Activated CD4-positive, CD25-positive, alpha-beta regulatory T cell (primary cell): ENCODE measurements at places on chromosomes 3 and 15.

DNA sequence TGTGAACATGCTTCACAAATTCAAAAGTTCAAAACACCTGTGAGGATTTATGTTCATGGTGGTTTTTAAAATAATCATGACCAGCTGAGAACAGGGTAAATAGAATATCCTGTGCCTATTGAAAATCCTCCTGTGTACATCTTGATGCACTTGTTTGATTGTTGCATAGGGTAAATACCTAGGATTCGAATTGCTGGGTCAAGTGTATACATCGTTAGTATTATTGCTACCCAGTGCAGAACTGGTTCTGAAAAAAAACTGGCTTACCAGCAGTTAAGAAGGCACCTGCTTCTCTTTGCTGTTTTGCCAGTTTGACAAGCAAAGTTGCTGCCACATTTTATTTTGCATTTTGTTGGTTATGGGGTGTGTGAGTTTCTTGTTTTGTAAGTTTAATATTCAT lies 272.6 kb downstream of the CLSTN2 start:
- no peak for DNase-seq

GRCh38 chr3:125141596-125142419 lies 70.7 kb downstream of the SLC12A8 start:
- DNase-seq = peak; percentile 26

- DNase-seq = no peak
Measured at GRCh38 chr3:87435926-87436620, 159.7 kb upstream of the POU1F1 start.

- no peak for DNase-seq
Measured at GRCh38 chr3:175432376-175433025, 573.4 kb downstream of the NAALADL2 start.

- peak; percentile 99 for DNase-seq
Measured at GRCh38 chr3:114290911-114291901, 2.6 kb upstream of the TIGIT start.

GRCh38 chr3:140571836-140572235 lies 106.0 kb upstream of the TRIM42 start:
- no peak for DNase-seq

GRCh38 chr15:92492551-92493115 lies 99.0 kb downstream of the ST8SIA2 start:
- no peak for DNase-seq
